M059J (cell line): ENCODE measurements at places on chromosomes 16 and 17.
A peak's percentile ranks its signal among the peaks of the same experiment; 100 is the strongest.

DNA sequence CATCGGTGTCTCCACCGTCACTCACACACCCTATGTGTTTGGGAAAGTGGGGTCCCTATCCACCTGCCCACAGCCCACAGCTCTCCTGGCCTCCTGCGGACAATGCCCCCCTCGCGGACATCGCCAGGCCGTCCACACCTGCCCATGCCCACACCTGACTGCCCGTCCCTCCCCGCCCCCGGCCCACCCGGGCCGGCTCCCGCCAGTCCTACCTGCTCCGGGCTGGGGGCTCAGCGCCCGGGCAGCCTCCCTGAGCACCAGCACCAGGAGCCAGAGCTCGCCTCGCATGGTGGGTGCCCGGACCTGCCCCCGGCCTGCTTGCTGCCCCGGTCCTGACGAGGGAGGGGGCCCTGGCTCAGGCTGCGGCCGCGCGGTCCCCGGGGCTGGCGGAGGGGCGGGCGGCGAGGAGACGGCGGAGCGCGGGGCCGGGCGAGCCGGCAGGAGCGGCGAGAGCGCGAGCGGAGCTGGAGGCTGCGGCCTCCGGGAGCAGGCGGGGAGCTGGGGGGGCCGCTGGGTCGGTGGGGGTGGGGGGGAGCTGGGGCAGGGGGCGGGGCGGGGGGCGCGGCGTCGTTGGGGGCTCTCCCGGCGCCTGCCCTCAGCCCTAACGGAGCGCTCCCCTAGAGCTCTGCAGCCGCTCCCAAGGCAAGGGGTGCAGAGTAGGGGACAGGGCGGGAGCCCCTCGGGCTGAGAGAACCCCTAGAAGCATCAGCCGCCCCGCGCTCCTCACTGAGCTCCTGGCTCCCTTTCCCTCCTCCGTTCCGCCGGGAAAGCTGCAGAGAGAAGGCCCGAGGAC lies at the start of gene PLXDC1:
PLXDC1 (minus strand) TSS at position 488 of the 793 bp plus-strand sequence; CDS start at position 288, 200 bp downstream.
- no peak for DNase-seq

DNA sequence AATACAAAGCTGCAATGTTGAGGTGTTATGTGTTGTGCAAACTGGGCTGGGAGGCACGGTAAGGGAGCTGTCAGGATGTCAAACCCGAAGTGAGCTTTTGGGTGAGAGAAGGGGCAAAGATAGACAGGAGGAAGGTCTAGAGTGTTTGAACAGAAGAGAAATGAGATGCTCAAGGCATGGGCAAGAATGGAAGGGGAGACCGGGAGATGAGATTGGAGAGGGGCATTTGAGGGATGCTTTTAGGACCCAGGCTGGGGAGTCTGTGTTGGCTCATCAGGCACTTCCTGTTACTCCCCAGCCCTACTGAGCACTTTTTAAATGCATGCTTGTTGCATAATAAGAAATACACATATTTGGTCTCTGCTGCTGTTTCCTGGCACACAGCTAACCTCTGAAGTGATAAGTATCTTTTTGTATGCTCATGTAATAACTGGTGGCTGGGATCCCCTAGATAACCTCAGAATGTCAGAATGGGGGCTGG lies 13.7 kb downstream of the UNC45B start:
- no peak for DNase-seq

DNA sequence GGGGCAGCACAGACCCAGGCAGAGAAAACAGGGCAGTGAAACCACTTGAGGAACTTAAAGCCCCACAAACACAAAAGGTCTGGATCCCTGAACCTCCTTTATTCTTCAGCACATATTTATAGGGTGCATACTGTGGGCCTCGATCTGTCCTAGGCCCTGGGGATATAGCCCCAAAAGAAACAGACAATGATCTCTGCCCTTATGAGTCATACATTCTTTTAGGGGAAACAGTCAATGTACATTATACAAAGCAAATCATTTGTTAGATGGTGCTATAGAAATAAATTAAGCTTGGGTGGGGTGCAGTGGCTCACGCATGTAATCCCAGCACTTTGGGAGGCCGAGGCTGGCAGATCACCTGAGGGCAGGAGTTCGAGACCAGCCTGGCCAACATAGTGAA lies 10.0 kb upstream of the HES7 start:
- peak; percentile 13 for DNase-seq

DNA sequence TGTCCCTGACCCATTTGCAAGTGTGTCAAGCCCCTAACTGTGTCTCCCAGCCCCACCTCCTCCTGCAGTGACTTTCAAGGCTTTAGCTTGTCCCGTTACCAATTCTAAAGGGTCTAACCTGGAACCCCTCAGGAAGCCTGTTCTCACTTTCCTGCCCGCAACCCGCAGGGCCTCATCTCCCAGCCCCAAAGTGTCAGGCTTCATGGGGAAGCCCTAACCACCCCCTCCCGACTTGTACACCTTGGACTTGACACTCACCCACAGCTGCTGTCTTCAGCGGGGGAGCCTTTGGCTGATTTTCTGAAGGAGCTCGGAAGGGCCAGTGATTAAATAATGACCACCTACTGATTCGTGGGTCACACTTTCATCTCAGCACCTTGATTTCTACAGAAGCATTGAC lies 33.1 kb downstream of the NLRC5 start:
- DNase-seq, result no peak

GRCh38 chr16:88771294-88771772 lies 13.7 kb downstream of the PIEZO1 start:
- DNase-seq, result no peak

GRCh38 chr16:27679899-27680298 lies 130.0 kb downstream of the KATNIP start:
- no peak for DNase-seq

DNA sequence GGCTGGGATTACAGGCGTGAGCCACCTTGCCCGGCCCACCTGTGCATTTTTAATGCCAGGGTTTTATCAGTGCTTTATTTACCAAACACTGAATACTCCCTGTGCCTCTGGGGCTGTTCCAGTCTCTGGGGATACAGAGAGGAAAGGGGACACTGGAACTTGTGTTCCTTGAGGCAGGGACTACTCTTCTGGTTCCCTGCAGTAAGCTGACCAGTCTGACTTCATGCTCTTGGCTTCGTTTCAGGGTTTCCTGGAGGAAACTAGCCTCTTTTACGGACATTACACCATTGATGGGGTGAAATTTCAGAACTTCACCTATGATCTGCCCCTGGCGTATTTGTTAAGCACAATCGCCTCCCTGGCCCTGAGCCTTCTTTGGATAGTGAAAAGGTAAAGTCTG lies 37.4 kb upstream of the COQ7 start:
- no peak for DNase-seq

- peak; percentile 90 for DNase-seq
Measured at GRCh38 chr16:3305109-3306068, at the start of the genes TIGD7 and ZNF75A. Gene TIGD7, minus strand, starts transcription at chr16:3305430. Its CDS starts 4,816 bp downstream, at chr16:3300614. Gene ZNF75A, plus strand, starts transcription at chr16:3305497. Its CDS starts 2,932 bp downstream, at chr16:3308429.

DNA sequence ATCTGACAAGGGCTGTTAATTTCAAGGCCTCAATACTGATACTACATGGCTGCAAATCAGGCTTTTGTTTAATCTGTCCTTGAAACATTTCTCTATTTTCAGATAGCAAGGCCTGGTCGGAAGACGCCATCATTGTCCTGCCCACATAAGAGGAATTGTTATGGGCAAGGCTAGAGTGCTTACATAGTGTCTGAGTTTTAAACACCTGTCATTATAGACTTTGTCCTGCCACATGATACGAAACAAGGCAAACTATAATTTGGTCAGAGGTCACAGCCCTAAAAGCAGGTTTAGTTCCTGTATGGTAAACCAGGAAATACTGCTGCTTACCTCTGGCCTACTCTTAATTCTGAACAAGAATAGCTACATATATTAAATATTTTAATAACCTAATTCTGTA lies 104.4 kb downstream of the SSH2 start:
- DNase-seq, result no peak

- DNase-seq, result peak; percentile 69
Measured at GRCh38 chr17:45316434-45317110, at the start of gene MAP3K14. Gene MAP3K14, minus strand, starts transcription at chr17:45317020. Its CDS starts 26,275 bp downstream, at chr17:45290745.

DNA sequence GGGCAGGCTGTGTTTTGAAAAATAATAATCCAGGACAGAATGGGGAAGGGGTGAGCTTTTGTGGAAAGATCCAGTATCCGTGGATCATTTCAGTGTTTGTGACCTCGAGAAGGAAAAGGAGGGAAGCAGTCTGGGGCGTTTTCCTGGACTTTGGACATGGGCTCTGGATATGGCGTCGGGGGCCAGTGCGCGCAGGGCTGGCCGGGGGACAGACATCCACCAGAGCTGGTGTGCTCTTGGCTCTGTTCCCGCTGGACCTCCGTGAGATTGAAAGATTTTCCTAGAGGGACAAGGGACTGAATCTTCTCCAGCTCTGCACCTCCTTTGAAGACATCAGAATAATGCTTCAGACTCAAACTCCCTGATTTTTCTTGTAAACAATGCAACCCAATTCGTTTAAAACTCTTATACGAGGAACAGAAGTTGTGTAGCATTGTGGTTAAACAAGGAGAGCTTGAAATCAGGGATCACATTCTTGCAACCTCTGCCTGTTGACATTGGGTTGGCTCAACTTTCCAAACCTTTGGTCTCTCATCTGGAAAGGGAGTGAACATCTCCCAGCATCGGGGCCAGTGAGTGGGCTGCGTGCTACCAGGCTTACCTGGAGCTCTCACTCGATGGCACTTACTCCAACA lies 75.9 kb downstream of the C16orf95 start:
- DNase-seq, result no peak

DNA sequence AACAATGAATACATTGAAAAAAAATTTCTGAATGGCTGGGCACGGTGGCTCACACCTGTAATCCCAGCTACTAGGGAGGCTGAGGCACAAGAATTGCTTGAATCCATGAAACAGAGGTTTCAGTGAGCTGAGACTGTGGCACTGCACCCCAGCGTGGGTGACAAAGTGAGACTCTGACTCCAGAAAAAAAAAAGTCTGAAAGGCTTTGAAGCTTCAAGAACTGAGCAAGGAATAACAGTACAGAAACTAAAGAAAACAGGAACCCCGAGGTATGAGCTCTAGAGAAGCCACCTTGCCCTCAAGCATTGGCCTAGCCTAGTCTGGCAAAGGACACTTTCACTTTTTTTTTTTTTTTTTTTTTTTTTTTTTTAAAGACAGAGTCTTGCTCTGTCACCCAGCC lies 45.0 kb downstream of the TEX2 start:
- DNase-seq, result no peak

DNA sequence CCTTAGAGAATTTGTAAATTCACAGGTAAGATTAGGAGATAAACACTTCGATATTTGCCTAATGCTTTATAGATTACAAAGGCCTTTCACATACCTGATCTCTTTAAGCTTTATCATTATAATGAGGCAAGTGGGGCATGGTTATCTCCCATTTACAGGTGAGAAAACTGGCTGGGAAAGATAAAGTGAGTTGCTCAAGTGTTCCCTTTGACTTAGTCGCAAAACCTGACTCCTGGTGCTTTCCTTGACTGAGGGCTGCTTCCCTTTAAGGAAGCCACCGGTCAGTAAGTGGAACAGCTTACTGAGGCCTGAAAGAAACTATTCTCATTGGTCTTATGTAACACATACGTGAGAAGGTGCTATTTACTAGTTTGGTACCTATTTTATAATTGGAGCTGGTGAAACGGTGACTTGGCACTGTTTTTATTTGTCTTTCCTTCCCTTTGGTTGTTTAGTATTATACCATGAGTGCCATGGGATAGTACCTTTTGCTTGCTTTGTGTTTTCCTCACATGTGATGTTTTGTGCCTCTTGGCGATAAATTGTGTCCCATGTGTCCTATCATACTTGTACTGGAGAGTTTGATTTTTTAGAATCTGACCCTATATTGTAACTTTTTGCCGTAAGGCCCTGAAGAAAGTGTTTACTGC lies 57.2 kb downstream of the NUP88 start:
- DNase-seq, result no peak

DNA sequence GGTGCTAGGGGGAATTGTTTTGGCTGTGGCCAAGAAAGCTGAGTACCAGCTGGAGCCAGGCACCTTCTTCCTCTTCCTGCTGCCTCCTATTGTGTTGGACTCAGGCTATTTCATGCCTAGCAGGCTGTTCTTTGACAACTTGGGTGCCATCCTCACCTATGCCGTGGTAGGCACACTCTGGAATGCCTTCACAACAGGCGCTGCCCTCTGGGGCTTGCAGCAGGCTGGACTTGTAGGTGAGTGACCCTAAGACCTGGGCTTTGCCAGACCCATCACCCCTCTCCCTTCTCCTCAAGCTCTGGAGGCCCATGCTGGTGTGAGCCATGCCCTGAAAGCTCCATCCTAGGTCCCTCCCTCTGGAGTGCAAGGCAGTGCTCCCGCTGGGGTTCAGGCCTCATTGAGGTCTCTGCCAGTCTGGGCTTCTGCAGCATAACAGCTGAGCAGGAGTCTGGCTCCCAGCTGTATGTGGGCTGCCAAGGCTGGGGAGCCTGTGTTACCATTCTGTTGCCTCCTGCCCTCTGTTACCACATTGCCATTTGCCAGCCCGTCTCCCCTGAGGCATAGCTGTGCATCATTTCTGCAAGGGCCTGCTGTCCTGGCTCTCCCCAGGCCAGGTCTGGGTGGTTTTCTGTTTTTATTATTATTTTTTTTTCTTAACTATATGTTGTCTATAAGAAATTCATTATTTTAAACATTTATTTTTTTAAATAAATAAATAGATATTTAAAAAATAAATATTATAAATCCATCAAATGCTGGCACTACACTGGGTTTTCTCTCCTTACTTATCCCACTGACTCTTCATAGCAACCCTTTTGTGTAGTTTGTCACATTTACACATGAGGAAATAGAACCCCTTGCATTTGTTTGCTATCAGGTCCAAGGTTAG lies 4.1 kb downstream of the SLC9A5 start:
- no peak for DNase-seq

GRCh38 chr16:57994361-57994760 lies 6.1 kb downstream of the ZNF319 start:
- DNase-seq, result no peak

GRCh38 chr17:68255731-68256538 lies 8.1 kb downstream of the AMZ2 start:
- DNase-seq, result no peak

GRCh38 chr16:73037331-73037745 lies 10.6 kb downstream of the ZFHX3 start:
- no peak for DNase-seq

DNA sequence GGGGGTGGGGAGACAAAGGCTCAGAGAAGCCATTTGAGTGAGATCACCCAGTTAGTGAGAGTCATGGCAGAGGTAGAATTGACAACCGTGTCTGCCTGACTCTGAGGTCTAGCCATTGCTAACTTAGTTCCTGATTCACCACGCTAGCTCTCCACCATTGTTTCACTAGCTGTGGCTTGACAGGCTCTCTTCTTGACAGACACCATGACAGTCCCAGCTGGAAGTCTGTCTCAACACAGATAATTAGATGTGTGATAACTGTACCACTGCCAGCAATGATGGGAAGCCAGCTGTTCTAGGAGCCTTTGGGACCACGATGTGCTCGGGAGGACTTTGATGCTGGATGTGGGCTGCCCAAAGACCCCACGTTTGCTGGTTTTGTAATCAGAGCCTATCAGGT lies 170.5 kb upstream of the CACNG3 start:
- DNase-seq, result no peak
